ENCODE measurements at places on chromosomes 3 and 15. TPM values are rescaled to one million over a fixed set of nuclear protein-coding genes. Genes with fewer than 3 reads are reported as not detected.

DNA sequence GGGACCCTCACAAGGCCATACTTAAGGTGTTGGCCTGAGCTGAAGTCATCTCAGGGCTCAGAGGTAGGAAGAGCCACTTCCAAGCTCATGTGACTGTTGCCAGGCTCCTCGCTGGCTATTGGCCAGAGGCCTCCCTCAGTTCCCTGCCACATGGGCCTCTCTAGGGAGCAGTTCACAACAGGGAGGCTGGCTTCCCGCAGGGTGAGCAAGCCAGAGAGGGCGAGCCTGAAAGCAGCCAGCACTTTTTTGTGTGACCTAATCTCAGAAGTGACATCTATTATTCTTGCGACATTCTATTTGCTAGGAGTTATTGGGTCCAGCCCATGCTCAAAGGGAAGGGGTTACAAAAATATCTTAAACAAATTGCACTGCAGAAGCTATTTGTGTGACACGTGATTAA lies 201.4 kb downstream of the SSR3 start:
- no peak for DNase-seq

DNA sequence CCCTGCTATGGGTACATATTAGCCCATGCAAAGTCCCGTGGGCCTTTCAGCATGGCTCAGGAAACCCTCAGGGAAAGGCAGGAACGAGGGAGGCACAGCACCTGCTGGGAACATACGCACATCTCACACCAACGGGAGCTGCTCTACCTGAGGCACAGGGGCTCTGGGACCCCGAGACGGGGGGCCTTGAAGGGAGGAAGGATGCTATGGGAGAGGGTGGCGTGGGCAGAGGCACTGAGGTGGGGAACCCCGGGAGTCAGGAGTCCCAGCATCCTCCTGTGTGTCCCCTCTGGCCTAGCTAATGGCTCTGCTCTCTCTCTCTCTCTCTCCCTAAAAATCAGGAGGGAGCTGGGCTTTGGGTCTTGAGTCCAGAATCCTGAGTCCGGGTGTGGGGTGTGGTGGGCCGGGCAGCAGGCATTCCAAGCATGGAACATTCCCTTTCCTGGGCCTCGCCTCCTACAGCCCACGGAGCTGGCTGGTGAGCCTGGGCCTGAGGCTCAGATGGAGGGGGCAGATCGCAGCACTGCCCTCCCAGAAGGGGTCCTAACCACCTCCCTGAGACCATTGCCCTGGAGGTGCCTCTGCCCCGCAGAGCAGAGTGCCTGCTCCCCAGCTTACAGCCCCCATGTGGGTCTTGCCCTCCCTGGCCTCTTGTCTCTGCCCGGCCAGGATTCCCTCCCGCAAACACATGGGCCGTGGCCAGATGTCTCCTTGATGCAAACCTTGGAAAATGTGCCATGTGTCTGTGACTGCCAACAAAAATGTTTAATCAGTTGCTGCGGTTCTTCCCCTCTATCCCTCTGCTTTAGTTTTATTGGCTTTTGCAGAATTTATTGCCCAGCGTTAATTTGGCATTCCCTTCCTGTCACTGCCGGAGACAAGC lies 101.6 kb downstream of the TMEM266 start:
- DNase-seq: peak; percentile 60

DNA sequence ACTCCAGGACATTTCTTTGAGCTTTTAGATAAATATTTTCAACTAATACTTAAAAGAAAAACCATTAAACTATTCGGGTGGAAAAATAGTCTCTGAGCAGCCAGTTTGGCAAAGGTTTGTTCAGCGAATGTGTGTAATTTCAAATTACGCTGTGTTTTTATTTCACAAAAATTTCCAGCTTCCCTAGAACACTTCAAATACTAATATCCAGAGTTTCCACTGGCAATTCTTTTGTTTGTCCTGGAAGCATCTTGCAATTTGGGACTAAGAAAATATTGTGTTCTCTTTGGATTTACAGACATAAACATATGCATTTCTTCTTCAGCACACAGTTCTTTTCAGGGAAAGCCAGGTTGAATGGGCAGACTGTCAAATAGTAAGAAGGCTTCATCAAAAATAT lies 61.9 kb downstream of the MDFIC2 start:
- DNase-seq: no peak

GRCh38 chr3:44120721-44121582 lies 120.7 kb upstream of the TOPAZ1 start:
- no peak for DNase-seq

DNA sequence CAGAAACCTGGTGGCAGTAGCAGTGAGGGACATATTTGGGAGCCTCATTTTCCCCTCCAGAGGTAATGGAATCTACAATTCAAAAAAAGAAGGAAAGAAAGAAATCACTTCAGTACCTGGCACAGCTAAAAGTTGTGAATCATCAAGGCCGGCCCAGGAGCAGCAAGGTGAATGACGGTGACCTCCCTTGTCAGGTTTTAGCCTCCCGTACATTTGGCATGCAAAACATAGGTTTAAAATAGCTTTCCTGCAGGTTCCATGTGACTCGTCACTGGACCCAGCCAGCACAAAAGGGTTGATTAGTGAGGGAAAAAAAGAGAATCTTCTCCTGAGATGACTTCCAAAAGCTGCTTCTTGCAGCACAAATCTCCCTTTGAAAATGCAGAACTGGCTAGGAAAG lies 394.2 kb downstream of the LSAMP start:
- no peak for DNase-seq

DNA sequence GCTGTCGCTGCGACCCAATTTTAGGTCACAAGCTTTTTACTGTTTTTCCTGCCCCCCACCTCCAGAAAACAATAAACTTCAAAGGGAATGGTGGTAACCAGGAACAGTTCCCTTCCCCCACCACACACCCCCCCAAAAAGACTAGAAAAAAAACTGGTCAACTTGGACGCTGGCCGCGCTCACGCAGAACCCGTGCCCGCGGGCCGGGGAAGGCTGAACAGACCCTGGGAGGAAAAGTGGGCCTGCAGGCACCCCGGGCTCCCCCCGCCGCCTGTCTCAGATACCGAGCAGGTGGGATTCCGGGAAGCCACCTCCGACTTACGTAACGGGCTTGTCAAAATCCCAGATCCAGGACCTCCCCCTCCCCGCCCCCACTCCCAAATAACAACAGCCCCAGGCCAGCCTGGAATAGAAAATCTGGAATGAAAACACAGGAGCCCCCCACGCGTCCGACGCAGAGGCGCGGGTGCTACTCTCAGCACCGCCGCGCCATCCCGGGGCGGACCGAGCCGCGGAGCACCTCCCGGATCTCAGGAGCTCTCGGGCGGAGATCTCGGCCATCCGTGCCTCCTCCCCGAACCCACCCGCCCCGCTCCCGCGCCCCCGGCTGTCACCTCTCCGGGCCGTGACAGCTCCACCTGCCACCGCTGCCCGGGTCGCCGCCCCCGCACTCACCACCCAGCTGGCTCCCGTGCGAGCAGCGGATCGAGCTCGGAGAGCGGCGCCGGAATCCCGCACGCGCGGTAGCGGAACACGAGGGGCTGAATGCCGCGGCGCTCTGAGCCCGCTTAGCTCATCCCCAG lies 557 bp downstream of the DENND4A start:
- peak; percentile 89 for DNase-seq

GRCh38 chr3:143427631-143428030 lies 308.1 kb downstream of the CHST2 start:
- no peak for DNase-seq

GRCh38 chr15:68763063-68763462 lies 57.6 kb downstream of the ANP32A start:
- no peak for DNase-seq

DNA sequence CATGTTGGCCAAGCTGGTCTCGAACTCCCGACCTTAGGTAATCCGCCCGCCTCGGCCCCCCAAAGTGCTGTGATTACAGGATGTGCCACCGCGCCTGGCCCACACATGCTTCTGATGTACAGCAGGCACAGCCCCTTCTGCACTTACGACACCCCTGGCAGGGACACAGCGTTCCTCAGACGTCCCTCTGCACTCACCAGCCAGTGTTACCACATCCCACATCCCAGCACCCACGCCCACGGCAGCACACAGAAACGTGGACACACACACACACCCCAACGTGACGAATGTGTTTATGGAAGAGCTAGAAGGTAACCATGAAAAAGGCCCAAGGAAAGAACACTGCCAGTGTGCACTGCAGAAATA lies 576 bp upstream of the RPAP1 start:
- DNase-seq: no peak

- no peak for DNase-seq
Observed at GRCh38 chr3:127556565-127556964, 34.0 kb downstream of the TPRA1 start.

DNA sequence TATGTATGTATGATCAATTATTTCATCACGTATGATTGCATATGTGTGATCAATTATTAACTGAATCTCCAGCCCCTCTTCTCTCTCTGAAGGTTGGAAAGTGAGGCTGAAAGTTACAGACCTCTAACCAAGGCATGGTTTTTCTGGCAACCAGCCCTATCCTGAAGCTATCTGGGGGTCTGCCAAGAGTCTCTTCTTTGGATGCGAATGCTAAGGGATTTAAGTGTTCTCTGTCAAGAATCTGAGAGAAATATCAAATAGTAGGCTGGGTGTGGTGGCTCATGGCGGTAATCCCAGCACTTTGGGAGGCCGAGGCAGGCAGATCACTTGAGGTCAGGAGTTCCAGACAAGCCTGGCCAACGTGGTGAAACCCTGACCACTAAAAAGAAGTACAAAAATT lies 8.1 kb downstream of the NKTR start:
- no peak for DNase-seq

DNA sequence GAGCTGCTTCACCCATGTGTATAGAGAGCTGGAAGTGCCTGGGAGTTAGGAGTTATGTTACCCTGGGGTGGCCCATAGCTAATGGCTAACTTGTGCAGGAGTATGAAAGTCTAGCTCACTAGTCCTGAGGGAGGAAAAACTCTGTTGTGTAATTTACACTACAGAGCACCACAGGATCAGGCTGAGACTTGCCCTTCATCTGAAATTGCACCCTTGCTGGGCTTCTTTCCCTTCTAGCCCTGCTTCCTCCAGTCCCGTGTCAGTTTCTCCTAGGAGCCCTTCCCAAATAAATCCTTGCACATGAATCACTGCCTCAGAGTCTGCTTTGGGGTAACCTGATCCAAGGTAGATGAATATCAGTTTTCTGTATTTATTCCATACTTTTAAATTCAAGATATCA lies 40.0 kb downstream of the CTXND1 start:
- DNase-seq: no peak

GRCh38 chr15:76439542-76439941 lies 103.0 kb downstream of the ISL2 start:
- DNase-seq: peak; percentile 69

DNA sequence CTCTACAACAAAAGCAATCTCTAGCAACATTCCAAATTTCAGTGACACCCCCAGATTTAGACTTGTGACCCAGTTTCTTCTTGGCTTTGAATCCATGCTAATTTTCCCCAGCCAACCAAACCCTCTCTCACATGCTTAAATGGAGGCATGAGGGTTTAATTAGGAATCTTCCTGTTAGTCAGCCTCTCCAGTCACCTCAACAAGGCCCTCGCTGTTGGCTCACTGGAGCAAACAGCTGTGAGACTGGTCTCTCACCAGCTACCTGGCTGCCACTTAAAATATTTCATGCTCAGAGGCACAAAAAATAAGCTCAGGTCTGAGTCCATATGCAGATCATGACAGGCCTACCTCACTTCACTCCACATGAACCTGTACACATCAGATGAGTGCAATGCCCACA lies 630.4 kb upstream of the ADAMTS9 start:
- no peak for DNase-seq

DNA sequence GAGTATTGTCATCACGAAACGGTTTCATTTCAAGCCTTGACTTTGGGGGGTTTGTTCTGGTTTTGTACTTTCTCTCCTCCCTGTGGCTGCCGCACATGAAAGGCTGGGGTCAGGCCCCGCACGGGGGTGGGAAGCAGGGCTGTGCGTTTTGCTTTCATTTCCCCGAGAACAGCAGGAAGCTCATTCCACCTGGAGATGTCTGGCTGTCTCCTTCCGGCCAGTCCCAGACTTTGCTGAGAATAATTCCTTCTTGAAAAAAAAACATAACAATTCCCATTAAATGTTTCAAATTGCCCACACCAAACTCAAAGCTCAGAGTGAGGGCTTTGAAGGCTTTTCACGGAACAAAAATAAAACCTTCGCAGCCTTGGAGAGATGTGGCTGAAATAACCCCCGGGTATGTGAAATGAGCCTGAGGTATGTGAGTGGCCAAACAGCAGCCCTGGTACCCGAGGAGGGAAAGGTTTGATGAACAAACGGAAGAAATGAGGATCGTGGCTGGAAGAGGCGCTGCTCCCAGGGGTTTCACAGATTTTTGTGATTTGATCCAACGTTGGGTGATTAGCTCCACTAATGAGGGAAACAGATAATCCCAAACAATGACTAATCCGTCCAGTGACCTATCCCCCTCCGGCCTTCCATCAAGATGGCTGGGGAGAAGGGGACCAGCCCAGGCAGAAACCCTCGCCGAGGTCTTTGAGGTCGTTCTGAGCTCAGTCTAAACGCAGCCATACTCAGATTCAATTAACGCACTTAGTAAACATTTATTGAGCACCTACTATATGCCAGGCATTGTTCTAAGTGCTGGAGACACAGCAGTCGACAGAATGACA lies 126.9 kb upstream of the MEF2A start:
- DNase-seq: no peak

- no peak for DNase-seq
Observed at GRCh38 chr3:1138036-1138435, 45.2 kb downstream of the CNTN6 start.

DNA sequence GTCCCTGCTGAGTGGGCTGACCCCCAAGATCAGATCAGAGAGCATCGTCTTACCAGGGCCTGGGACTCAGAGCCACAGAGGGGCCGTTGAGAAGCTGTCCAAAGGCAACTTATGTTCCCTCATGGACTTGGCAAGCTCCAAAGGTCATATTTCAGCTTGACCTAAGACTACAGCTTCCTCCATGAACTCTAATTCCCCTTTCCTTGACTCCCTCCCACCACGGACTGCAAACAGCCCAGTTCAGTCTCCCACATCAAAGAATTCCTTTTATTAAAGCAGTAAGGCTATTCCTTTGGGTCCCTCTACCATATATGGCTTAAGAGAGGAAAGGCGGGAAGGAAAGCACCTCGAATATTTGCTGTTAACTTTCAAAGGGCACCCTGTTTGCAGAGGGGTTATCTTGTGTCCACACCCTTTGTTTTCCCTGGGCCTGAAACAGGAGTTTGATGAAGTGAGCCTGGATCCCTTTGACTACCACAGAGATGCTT lies 146.1 kb upstream of the THBS1 start:
- DNase-seq: peak; percentile 81

DNA sequence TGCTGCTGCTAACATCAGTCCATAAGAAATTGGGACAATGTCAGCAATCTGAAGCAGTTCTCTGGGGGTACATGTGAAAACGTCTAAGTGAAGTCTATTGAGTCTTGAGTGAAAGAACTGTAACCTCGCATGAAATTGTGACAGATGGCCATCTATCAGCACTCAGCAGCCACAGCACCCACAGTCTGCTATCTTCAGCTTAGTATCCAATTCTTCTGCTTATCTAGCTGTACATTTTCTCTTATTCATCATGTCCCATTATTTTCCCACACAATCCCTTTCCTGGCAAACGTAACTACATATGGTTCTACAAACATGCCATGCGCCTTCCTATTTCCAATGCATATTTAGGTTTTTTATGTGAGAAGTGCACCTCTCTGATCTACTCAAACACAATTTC lies 629.7 kb downstream of the NTRK3 start:
- DNase-seq: no peak

- no peak for DNase-seq
Observed at GRCh38 chr3:94413336-94414108, 350.7 kb downstream of the NSUN3 start.

- no peak for DNase-seq
Observed at GRCh38 chr3:52396011-52396906, 48.6 kb downstream of the SEMA3G start.

The SLC35G2 gene
- polyA plus RNA-seq: 4.2 TPM

The GABRA5 gene
- not detected for polyA plus RNA-seq

The EFCAB12 gene
- polyA plus RNA-seq: 1.2 TPM

The LINGO1 gene
- 6.8 TPM for polyA plus RNA-seq

The SERPINI2 gene
- polyA plus RNA-seq: not detected

The ISL2 gene
- not detected for polyA plus RNA-seq

The CMTM8 gene
- polyA plus RNA-seq: 9.6 TPM
